ENCODE measurements at places on chromosomes 4 and X.

DNA sequence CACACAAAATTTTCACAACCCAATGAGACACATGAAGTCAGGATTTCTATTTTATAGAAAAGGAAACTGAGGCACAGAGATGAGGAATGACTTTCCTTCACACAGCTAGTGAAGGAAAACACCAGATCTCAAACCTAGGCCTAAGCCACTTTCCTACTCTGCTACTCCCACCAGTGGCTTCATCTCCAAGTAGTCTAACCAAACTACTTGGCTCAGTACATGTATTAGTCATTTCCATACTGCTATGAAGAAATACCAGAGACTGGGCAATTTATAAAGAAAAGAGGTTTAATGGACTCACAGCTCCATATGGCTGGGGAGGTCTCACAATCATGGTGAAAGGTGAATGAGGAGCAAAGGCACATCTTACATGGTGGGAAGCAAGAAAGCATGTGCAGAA, 196.6 kb downstream of the EVC2 start:
- DNase-seq: no peak

GRCh38 chrX:37872303-37872655, 24.9 kb upstream of the DYNLT3 start:
- DNase-seq: no peak

- no peak for DNase-seq
These were observed 1811.6 kb downstream of the ARAP2 start for GRCh38 chr4:34432706-34433105.

- no peak for DNase-seq
These were observed 128.7 kb downstream of the GABRB1 start for GRCh38 chr4:47160095-47160494.

- peak; percentile 60 for DNase-seq
These were observed at the start of gene JAKMIP1 for GRCh38 chr4:6200011-6200921. TSS of gene JAKMIP1 (minus strand) at chr4:6200549. CDS start at chr4:6112850, 87,699 bp downstream.

DNA sequence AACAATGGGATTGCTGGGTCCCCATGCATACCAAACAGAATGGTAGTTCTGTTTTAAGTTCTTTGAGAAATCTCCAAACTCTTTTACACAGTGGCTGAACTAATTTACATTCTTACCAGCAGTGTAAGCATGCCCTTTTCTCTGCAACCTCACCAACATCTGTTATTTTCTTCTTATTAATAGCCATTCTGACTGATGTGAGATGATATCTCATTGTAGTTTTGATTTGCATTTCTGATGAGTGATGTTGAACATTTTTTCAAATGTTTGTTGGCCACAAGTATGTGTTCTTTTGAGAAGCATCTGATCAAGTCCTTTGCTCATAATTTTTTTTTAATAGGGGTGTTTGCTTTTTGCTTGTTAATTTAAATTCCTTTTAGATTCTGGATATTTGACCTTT, 41.2 kb upstream of the ZMAT1 start:
- no peak for DNase-seq

- DNase-seq: no peak
These were observed 32.6 kb upstream of the STOX2 start for GRCh38 chr4:183872531-183872930.

DNA sequence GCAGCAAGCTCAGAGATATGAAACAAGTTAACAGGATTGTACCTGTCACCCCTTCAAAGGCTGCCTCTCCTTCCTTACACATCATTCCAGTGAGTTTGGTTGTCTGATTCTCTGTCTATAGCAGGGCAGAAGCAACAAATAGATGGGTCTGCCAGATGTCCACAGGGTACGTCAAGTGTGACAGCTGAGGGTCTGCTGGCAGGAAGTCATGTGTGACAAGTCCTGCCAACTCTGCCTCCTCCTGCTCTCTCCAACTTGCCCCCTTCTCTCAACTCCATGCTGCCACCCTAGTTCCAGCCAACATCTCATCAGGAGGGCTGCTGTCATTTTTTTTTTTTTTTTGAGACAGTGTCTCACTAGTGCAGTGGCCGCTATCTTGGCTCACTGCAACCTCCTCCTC, 109.2 kb downstream of the NSUN7 start:
- DNase-seq: no peak

DNA sequence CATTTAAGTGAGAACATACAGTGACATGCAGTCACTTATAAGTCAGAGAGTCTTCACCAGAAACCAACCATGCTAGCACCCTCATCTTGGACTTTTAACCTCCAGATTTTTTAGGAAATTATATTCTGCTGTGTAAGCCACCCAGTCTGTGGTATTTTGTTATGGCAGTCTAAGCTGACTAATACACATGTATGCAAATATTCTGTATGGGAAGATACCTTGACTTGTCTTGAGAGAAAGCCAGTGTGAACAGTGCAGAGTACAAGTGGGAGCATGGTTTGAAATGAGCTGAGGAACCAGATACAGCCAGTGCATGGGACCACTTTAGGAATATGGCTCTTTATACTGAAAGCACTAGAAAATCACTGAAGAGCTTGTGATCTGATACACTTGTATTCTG, 110.4 kb upstream of the MAP9 start:
- DNase-seq: no peak

DNA sequence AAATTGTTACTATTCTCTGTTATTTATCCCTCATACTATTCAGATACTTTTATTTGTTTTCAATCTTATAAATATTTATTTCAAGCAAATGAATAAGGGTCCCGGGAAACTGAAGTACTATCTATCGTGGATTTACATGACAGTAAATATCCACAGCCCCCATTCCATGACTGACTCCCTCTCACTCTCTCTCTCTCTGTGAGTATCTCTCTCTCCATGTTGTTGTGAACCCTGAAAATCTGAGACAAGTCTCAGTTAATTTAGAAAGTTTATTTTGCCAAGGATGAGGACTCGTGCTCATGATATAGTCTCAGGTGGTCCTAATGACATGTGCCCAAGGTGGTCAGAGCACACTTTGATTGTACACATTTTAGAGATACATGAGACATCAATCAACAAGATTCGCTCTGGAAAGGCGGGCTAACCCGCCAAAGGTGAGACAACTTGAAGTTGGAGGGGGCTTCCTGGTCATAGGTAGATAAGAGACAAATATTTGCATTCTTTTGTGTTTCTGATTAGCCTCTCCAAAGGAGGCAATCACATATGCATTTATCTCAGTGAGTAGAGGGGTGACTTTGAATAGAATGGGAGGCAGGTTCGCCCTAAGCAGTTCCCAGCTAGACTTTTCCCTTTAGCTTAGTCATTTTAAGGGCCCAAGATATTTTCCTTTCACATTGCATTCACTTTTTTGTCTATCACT, 986.4 kb downstream of the NLGN4X start:
- DNase-seq: no peak

DNA sequence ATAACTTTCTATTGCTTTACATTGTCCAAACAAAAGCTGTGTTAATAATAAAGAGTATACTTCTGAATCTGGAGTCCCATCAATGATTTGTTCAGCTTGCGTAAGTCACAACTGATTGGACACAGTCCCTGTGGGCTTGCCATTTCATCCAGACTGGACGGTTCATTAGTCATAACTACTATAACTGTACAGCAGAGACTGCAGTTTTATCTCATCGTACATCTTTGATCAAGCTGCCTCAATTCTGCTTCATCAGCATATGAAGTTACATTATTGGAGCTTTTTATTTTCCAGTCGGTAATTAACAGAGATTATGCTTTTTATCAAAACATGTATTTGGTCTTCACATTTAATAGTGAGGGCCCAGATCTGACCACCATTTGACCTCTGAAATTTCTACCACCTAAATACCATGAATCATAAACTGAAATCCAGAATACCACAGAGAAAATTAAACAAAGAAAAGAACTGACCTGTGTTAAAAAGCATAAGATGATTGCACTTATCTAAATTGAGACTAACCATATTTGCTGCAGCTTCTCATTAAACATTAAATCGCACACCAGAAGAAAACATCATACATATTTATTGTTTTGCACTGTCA, 12.5 kb upstream of the MAB21L2 start:
- no peak for DNase-seq

- no peak for DNase-seq
These were observed 288.0 kb downstream of the ASMT start for GRCh38 chrX:1902901-1903235.

DNA sequence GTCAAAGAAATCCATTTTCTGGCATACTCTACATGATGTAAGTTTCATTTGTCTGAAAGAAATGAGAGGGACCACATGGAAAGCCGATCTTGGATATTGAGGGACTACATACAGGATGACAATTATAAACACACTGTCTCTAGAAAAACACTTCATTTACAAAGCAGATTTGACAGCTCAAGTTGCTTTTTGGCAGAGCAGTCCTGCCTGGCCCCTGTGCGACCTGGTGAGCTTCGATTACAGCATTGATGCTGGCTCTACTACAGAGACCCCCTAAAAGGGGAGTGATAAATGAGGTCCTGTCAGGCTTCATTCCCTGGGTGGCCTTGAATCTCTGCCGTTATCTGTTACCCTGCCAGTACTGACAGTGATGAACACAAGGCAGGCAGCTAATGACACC, 215.2 kb upstream of the NOCT start:
- no peak for DNase-seq

GRCh38 chr4:107991945-107992630, 2.4 kb downstream of the HADH start:
- no peak for DNase-seq

DNA sequence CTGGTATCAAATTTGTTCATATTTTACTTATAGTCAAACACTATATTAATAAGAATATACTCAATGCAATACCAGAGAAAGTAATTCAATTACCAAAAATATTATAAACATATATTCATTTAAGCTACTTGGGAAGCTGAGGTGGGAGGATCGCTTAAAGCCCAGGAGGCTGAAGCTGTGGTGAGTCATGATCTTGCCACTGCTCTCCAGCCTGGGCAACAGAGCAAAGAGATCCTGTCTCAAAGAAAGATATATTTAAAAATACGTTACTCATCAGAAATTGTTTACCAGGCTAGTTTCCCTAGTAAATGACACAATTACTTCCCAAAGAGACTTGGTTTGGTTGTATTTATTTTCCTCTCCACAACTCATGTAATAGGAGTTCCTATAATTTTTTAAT, 433.6 kb downstream of the GASK1B start:
- no peak for DNase-seq

GRCh38 chr4:38136604-38137003, 176.4 kb downstream of the PTTG2 start:
- DNase-seq: no peak

- DNase-seq: peak; percentile 21
These were observed 4.5 kb downstream of the CBR4 start for GRCh38 chr4:169005453-169006099.

GRCh38 chr4:92304606-92305005, 840 bp downstream of the GRID2 start:
- peak; percentile 34 for DNase-seq

DNA sequence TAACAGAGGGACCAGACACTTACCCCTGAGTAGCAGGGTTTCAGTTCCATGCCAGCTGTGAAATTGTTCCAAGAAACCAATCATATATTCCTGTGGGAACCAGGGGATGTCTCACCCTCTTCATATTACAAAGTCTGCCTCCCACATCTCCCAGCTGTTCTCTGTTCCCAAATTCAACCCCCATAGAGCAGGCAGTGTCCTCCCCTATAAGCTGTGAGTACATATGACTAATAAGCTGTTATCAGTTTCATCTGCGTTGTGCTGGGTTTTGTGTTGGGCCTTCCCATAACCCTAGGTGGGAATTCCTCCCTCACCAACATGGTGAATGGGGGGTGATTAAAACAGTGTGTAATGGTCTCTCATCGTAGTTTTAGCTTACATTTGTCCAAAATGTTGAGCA, 41.0 kb downstream of the CEP44 start:
- DNase-seq: no peak

GRCh38 chrX:107656978-107657377, 28.7 kb downstream of the PRPS1 start:
- no peak for DNase-seq

DNA sequence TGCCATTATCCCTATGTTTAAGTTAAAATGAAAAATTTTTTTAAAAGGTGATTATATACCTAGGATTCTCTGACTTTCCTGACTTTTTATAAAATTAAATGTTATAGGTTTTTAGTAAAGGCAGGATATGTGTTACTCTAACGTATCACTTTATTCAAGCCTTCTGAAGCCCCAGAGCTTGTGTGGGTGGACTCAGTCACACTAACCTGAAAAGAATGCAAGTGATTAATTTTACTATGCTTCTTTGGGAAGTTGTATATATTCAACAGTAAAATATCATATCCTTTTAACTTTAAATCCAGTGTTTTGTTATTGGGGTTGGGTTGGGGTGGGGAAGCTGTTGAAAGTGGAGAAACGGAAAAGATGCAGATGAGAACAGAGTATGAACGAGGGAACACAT, 22.8 kb downstream of the PDLIM3 start:
- no peak for DNase-seq
